ENCODE measurements at places on chromosomes 5 and 9.

- peak; percentile 16 for DNase-seq
Observed at GRCh38 chr9:68739621-68740174, 34.7 kb downstream of the PIP5K1B start.

DNA sequence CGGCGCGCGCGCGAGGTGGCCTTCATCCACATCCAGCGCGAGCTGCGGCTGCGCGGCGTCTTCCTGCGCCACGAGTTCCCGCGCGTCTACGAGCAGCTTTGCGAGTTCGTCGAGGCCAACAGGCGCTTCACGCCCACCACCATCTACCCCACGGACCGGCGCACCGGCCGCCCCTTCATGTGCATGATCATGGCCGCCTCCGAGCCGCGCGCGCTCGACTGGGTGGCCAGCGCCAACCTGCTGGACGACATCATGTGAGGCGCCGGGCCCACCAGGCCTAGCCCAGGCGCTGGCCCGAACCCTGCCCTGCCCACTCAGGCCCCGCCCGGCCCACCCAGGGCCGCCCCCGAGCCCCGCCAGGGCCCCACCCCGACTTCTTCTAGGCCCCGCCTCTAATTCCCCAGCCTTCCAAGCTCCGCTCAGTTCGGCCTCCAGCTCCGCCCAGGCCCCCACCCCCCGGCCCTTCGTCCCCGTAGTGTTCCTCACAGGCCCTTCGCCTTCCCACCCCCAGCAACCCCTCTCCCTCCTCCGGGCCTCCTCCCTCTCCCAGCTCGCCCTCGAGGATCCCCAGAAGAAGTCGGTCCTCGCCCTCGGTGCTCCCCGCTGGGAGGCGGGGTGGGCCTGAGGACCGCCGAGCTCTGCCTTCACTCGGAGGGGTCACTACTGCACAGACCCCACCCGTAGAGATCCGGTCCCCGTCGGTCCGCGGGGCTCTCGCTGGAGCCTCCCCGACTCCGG, 2.0 kb upstream of the PHPT1 start:
- DNase-seq: no peak

GRCh38 chr5:122929980-122930379, 84.6 kb downstream of the SNX24 start:
- no peak for DNase-seq

GRCh38 chr9:120242116-120242811, 337.7 kb downstream of the CDK5RAP2 start:
- peak; percentile 66 for DNase-seq

GRCh38 chr9:103193992-103194391, 198.9 kb downstream of the CYLC2 start:
- DNase-seq: no peak

DNA sequence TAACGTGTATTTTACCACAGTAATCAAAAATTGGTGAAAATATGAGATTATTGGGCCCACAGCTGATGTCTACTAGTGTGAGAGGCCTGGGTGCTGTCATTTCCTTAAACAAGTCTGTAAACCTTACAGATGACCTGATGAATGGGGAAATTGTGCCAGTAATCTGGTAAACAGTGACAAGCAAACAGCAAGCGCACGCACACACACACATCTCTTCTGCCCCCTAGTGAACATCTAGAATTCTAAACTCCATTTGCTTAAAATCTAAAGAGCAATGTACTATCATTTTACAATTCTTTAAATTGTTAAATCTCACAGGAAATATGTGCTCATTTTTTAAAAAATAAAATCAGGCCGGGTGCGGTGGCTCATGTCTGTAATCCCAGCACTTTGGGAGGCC, 7.5 kb upstream of the RAPGEF1 start:
- DNase-seq: peak; percentile 84

Measured in Ammon's horn (tissue), 1 donor.